ENCODE measurements at places on chromosomes 11 and 22. TPM values are rescaled to one million over a fixed set of nuclear protein-coding genes. Genes with fewer than 3 reads are reported as not detected.

The NLRP10 gene
- not detected for polyA plus RNA-seq

DNA sequence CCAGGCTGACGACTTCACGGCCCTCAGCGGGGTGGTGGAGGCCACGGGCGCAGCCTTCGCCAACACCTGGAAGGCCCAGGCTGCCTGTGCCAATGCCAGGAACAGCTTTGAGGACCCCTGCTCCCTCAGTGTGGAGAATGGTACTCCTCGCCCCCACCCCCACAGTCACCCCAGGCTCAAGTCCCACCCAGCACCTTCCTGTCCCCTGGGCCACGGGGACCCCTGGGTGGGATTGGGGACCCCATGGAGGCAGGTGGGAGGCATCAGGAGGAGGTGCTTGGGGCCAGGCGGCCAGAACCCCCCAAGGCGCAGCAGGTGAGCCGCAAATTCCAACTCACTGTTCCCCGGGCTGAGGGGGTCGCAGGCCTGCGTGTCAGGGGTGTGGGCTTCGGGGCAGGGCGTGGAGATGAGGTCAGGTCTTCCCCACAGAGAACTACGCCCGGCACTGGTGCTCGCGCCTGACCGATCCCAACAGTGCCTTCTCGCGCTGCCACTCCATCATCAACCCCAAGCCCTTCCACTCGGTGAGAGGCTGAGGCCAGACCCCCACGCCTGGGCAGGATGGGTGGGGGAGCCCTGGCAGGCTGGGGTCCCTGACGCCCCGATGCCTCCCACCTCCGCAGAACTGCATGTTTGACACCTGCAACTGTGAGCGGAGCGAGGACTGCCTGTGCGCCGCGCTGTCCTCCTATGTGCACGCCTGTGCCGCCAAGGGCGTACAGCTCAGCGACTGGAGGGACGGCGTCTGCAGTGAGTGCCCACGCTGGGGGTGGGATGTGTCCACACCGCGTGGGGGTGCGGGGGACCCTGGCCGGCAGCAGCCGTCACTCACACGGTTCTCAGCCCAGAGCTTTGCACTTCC, 9.4 kb downstream of the MUC5B start:
- no peak for DNase-seq

DNA sequence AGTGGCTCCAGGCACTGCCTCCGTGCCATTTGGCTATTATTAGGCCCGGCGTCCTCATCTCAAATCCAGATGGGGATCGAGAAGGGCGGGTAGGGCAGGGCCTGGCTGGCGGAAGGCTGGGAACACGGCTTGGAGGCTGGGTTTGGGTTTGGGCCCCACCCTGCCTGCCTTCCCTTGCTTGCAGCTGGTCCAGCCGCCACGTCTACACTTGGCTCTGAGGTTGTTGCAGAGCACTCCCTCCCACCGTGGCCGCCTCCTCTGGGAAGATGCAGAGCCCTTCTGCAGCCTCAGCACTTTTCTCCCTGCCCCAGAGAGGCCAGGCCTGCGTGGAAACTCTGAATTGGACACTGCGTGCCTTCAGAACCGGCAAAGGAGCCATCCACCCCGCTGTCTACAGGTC, 5.2 kb upstream of the SMTN start:
- no peak for DNase-seq

DNA sequence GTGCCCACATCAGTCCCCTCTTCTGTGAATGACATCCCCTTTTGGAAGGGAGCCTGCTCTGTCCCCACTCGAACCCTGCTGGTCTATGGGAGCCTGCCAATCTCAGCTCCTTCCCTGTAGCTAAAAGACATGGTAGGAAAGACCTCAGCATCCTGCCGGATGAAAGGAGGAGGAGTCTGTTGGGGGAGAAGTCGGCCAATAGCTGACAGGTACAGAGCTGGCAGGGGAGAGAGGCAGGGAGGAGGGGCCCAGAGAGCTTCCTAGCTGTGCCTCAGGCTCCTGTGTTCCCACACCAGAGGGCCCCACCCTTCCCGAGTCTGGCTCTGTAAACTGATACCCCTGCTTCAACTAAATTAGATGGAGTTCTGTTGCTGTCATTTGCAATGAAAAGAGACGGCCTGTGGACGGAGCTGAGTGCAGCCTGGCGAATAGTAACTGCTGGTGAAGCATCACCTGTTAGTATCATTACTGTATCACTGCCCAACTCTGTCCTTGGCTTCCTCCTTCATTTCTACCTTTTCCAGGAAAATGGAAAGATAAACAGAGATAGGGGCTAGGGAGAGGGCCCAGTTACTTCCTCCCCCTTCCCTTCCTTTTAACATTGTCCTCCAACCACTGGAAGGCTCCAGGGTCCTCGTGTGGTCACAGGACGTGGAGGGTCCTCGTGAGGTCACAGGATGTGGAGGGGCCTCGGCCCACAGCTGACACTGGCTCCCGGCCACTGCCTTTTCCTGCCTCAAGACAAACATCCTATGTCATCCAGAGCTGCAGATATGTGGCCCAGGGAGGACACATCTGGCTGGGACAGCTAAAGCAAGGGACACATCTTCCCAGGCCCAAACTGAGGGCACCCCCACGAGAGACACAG, 15.1 kb downstream of the FXYD6 start:
- no peak for DNase-seq

DNA sequence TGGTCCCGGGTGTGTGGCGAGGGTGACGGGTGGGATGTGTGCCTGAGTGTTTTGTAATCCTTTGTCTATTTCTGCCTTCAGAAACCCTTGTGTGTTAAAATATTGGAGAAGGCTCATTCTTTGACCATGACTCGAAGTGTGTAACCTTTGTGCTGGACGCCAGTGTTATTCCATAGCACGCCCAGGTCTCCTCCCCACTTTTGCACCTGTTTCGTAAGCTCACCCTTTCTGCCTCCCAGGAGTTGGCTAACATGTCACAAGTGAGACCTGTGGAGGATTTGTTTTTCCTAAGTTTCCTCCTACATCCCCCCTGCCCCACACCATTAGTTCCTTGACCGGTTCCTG, 382 bp downstream of the C11orf54 start:
- no peak for DNase-seq

DNA sequence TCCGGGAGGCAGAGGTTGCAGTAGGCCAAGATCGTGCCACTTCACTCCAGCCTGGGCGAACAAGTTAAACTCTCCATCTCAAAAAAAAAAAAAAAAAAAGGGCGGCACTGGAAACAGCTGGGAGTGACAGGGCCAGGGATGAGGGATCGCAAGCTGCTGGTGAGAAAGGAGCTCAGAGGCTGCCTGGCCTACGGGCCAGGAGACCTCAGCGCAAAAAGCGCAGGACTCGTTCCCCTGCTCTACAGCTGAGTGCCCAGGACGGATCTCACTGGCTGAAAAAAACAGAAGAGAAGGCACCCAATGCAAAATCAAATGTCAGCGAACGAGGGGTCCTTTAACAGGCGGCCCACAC, 650 bp upstream of the NUP50 start:
- no peak for DNase-seq
